Stimulated activated CD4-positive, alpha-beta T cell treated with anti-CD3 and anti-CD28 coated beads, Interleukin-2, amount 100 ng/mL, for 48 hours (primary cell): ENCODE measurements at places on chromosomes 6 and 20.

GRCh38 chr6:170284126-170284773, 6.6 kb downstream of the DLL1 start:
- DNase-seq, result no peak

DNA sequence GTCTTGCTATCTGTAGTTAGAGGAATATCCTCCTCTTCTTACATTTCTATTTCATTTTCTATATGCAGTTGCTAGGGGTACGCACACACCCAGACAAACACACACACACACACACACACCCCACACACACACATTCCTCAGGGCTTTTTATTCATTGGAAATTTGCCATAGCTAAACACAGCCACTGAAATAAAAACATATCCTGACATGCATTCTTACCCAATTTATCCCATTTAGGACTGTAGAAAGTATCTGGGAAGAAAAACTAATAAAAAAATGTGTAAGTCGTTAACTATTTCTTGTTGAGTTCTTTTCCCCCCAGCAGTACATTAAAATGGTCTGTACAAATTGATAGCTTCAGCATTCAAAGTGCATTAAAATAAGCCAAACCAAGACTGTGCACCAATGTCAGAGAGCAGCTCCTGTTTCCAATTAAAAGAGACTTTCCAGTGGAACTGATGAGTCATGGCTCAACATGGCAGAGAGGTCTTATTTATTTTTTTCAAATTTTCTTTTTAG, 357.9 kb upstream of the AGPAT4 start:
- no peak for DNase-seq

DNA sequence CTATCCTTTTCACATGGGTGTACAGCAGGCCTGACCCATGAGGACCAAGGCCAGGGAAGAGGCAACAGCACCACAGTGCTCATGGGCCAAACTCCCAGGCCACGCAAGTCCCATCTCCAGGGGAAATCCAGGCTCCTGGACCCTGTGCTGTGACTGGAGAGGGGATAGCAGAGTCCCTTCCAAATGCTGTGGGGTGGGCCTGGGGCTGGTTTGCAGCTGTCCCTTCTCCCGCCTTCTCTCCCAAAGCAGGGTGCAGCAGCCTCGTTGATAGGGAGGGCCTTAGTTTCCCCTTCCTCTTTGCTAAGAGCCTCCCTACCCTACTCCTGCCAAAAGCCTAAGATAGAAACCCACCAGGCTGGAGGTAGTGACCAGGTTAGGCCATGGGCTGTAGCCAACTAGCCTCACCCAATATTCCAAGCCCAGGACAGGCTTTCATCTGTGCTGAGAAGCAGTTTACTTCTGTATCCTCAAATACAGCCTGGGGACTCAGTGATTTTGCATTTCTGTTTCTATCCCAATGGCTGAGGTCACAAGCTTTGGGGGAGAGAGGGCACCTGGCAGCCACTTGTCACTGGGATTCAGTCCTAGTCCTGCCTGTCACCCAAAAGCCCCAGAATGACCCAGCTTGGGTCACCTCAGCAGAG, 1.4 kb downstream of the CTSZ start:
- no peak for DNase-seq

GRCh38 chr6:43842231-43842794, 72.3 kb downstream of the VEGFA start:
- DNase-seq, result no peak

DNA sequence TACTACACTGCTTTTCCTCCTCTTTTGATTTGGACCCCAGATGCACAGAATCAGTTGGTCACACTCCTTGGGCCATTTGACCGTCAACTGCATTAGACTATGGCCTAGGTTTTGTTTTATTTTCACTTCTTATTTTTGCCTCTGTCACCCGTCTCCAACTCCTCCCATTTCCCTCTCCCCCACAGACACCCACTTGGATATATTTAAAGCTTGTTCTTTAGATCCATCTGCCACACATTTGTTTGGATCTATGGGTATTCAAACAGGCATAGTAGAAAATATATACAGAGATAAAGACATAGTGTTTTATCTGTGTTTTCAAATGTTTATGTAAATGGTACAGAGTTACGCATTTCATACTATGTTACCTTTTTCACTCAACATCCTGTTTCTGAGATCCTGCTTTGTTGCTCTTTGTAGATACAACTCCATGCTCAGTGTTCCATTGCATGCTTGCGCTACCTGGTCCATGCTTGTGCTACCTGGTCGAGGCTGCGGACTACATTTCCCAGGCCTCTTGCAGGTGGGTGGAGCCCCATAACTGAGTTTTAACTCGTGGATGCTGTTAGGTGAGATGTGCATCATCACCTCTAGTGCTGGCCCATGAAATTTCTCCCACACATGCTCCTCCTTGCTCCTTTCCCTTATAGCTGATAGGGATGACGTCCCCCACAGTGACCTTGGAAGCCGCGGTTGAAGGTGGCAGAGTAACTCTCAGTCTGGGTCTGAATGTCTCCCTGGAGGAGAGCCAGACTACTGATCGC, 11.5 kb upstream of the PREX1 start:
- DNase-seq, result no peak

DNA sequence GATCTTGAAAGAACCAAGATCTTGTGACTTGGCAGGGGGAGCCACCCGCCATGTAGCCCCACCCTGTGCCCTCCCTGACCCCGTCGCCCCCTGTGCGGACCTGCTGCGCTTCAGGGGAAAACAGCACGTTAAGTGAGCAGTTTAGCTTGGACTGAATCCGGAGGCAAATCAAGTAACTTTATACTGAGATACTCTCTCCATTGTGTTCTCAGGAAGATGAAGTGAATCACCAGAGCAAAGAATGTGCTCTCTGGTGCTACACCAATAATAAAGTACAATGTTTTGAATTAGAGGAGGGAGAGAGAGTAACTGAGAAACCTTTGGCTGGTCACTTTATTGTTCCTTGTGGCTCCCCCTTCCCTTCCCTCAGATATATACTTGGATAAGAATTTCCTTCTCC, 83.4 kb downstream of the TXNDC5 start:
- no peak for DNase-seq

DNA sequence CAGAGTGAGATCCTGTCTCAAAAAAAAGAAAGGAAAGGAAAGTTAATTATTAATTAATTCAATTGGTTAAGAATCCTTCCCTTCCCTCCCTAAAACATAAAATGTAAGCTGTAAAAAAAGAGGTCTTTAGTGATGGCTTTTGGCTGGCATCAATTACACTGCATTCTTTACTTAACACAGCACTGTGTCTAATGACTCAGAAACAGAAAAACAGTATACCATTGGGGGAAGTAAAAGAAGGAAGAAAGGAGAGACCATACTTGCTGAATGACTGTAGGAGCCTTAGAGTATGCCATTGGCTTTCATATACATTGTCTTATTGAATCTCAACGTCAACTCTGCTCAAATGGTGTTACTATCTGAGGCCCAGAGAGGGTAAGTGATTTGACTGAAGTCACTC, 18.3 kb upstream of the CITED2 start:
- no peak for DNase-seq

DNA sequence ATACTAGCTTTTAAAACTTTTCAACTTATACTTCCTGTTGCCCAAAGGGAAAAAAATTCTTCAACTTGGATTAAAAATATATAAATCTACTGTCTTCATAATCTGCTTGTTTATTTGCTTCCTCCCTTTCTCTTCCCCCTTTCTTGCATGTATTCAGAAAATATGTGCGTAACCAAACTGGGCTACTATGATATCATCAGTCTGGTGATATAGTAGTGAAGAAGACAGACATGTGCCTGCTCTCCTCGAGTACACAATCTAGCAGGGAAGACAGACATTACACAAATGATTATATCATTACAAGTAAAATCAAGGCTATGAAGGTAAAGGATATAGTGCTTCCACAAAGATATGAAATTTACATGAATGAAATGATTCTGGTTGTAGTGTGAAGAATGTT, 31.0 kb downstream of the IBTK start:
- DNase-seq, result no peak

- no peak for DNase-seq
Observed at GRCh38 chr6:12878741-12879140, 162.2 kb downstream of the PHACTR1 start.

DNA sequence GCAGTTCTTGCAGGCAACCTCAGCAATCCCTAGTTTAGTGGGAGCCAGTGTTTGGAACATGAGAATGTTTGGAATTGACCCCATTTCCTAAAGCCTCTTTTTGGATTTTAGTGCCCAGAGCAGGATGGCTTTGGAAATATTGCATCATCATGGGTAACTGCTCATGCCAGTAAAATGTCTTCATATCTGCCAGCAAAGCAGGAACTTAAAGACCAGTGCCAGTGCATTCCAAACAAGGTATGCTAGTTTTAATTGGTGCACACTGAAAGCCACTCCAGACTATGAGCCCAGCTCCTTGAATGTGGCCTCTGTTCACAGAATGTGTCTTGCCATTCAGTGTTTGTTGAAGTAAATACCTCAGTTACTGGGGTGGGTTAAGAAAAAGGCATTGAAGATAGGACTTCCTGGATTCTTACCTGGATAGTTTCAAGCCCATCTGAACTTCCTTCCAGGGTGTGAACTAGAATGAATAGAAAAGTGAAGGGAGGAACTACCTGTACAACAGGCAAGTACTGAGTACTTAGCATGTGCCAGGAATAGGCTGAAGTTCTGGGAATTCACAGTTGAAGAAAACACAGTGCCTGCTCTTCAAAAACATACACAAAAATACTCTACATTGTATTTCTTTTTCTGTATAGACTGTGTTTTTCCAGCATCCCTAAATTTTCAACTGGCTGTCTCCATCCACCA, 70.5 kb downstream of the COL19A1 start:
- no peak for DNase-seq

GRCh38 chr20:60934724-60935123, 317.3 kb upstream of the CDH4 start:
- DNase-seq, result no peak

DNA sequence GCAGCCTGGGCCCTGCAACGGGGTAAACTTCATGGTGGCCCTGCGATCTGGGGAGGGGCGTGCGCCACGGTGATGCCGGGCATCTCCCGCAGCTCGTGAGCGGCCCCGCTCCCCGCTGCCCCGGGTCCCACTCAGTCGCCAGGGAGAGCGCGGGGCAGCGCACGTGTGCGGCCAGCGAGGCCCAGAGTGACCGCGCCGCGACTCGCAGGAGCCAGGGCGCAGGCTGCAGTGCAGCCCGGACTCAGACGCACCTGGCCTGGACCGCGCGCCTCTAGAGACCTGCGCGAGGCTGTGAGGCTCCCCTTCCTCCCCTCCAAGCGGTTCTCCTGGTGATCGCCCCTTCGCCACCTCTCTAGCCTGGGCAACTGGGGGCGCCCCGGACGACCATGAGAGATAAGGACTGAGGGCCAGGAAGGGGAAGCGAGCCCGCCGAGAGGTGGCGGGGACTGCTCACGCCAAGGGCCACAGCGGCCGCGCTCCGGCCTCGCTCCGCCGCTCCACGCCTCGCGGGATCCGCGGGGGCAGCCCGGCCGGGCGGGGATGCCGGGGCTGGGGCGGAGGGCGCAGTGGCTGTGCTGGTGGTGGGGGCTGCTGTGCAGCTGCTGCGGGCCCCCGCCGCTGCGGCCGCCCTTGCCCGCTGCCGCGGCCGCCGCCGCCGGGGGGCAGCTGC, 652 bp downstream of the BMP6 start:
- DNase-seq, result no peak

DNA sequence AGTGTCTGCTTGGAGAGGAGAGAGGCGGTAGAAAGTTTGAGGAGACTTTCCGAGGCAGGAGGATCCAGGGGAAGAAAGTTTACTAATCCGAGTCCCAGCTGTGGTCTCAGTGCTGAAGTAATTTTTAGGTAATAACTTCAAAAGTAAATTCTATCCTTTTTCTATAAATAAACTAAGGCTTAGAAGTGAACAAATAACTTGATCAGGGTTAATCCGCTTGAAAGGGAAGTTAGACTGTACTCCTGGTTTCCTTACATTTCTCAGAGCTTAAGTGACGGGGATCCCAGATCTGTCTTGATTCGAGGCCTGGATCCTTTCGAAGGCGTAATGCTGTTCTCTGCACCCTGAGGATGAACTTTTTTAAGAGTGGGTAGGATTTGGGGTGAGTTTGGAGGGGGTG, 2.6 kb downstream of the STK35 start:
- DNase-seq, result no peak

DNA sequence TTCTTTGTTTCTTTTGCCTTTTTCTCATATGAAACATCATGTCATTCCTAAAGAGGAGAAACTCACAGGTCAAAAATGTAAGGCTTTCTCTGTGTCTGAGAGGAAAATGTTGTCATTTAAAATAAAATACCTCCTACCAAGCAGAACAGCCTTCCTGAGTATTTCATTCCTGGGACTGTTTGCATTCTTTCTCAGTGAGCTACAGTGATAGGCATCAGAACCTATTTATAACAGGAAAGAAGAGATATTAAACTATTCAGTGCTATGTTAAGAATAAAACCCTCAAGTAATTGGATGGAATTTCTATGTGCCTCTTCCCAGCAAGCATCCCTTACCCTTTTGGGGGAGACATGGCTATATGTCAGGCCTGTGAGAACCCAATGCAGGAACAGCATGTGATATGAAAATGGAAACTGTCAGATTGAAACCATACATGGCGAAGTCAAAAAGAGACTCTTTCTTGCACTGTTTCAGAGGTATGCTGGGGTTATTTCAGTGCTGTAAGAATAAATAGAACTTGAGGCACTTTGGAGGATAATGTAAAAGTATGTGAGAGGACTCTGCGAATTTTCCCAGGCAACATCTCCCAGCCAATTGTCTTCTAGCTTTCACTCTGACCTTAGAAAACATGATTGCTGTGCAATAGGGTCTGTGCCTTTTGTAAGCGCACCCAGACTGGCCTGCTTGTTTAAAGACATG, 133.8 kb upstream of the CCN2 start:
- DNase-seq, result no peak

DNA sequence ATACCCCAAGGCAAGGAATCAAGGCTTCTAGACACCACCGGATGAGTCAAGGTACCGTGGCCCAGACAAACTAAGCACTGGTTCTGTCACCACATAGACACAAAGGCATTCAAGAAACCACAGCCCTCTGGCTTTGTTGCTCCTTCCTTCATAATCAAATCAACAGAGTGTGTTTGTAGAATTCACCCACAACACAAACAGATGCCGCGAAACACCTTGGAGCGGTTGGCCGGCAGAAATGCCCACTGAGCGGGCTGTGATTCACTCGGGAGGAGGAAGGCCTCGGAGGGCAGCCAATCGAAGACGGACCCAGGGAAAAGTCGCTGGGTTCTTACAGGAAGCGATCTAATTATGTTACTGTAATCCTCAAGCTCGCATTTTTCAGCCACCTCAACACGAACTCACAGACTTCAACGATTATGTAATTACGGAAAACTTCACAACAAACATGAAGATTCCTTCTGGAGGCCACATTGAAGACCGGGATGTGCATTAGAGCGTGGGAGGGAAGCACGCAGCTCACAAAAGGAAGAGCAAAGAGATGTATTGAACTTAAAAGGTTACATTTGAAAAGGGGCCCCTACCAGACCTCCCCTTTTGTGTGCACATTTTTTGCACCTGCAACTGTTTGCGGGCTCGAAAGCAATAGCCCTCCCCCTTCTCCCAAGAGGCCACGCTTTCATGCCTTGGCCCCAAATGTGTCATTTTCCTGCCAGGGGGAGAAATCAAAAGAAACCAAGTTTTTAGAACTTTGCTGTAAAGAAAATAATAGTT, 184.7 kb upstream of the PREP start:
- no peak for DNase-seq

DNA sequence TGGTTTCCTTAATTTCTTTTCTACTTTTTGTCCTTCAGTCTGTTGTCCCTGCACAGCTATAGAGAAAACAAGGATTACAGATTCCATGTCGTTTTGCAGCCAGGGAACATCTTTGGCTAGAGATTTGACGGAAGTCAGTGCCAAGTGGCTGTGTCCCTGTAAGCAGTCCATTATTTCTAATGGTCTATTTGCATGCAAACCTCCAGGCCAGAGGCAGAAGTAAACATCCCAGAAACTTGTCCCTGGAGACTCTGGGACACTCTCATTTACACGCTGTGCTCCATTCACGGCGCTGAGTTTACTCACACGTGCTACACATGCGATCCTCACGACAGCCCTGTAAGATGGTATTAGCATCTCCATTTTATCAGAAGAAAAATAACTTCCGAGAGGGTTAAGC, 355.5 kb downstream of the PRKN start:
- DNase-seq, result no peak
